SK-MEL-5 (cell line): ENCODE measurements at places on chromosomes 12 and 14. TPM values are rescaled to one million over a fixed set of nuclear protein-coding genes. Genes with fewer than 3 reads are reported as not detected.

- no peak for DNase-seq
Observed at GRCh38 chr12:119090865-119091264, 87.9 kb upstream of the HSPB8 start.

- no peak for DNase-seq
Observed at GRCh38 chr14:57530571-57530970, 36.9 kb upstream of the CCDC198 start.

GRCh38 chr12:113519464-113520307, 48.0 kb upstream of the LHX5 start:
- DNase-seq, result no peak

- DNase-seq, result no peak
Observed at GRCh38 chr12:452667-453210, 7.0 kb upstream of the B4GALNT3 start.

GRCh38 chr14:51619561-51619960, 32.1 kb upstream of the FRMD6 start:
- DNase-seq, result no peak

GRCh38 chr12:106633451-106633823, 50.6 kb downstream of the RFX4 start:
- DNase-seq, result no peak

DNA sequence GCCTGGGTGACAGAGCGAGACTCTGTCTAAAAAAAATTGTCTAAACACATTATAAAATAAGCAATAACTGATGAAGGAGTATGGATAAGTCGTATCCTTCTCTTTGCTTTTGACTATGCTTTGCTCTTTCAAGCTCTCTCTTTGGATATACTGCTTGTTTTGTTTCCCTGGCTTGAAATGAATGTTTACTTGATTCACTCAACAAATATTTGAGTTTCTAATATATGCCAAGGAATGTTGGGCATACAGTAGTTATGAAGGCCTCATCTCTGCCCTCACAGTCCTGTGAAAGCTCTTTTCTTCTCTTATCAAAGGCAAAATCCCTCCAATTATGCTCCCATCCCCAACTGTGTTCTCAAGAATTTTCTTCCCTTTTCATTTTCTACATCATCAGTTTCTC, 123.5 kb downstream of the PTPRR start:
- DNase-seq, result no peak

GRCh38 chr12:103547929-103548328, 39.1 kb upstream of the STAB2 start:
- DNase-seq, result no peak

GRCh38 chr12:46660719-46661109, 165.1 kb downstream of the SLC38A4 start:
- no peak for DNase-seq

The RBP5 gene
- not detected in 2 replicates for total RNA-seq

The NDRG2 gene
- 12.0 and 13.4 TPM in 2 replicates for total RNA-seq

The KRT71 gene
- not detected in 2 replicates for total RNA-seq

The HNRNPA1 gene
- total RNA-seq, result 223 and 288 TPM in 2 replicates
